ENCODE measurements at places on chromosomes 1 and 21. TPM values are rescaled to one million over a fixed set of nuclear protein-coding genes. Genes with fewer than 3 reads are reported as not detected.
A peak's percentile ranks its signal among the peaks of the same experiment; 100 is the strongest.

GRCh38 chr1:54955359-54955758 lies 25.1 kb upstream of the TMEM61 start:
- peak; percentile 48 for DNase-seq

The NAV1 gene
- 14.0 TPM for total RNA-seq

GRCh38 chr1:30982431-30982830 lies 73.9 kb upstream of the SDC3 start:
- DNase-seq, result no peak

DNA sequence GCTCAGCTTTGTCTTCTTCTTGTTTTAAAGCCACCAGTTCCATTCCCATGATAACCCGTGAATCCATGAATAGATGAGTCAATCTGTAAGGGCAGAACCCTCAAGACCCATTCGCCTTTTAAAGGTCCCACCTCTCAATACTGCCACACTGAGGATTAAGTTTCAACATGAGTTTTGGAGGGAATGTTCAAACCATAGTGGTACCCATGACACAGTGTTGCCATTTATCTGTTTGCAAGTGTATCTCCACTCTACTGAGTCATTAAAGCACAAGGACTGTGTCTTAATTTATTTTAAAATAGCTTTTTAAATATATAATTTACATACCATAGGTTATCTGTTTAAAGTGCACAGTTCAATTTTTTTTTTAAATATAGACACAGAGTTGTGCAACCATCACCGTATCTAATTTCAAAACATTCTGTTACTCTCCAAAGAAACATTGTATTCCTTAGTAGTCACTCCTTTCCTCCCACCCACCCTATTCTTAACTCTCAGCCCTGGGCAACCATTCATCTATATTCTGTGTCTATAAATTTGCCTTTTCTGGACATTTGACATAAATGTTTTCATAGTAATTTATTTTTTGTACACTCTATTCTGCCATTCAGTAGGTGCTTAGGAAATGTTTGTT lies 4.8 kb upstream of the IL24 start:
- DNase-seq, result peak; percentile 84

- no peak for DNase-seq
These were observed 7.7 kb upstream of the GPATCH4 start for GRCh38 chr1:156608981-156609380.

The TRIM67 gene
- not detected for total RNA-seq

DNA sequence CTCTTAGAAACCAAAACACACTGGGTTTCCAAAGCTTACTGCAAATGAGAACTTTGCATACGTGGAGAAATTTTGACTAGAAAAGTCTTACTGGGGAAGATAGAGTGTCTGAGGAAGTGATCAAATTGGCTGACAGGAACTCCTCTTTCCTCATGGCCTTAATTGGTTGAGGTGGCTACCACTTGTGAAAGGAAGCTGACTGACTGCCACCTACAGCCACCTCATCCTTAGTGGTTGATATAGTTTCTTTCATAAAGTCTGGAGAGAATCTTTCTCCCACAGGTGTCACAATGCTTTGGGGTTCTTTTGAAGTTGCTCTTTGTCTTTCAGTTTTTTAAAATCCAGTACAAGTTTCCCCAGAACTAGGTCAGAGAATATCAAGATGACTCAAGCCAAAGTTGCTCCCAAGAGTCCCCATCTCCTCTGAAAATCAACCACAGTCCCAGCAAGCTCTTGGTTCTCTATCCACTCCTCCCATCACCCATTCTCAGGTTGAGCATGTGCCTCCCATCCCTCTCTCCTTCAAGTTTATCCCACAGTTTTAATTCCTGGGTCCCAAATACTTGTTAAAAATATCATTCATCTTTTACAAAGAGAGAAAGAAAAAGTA lies 43.3 kb downstream of the GPR88 start:
- DNase-seq, result no peak

The PM20D1 gene
- total RNA-seq, result not detected

GRCh38 chr1:192538407-192539296 lies 36.9 kb upstream of the RGS1 start:
- DNase-seq, result peak; percentile 78

- no peak for DNase-seq
These were observed 20.8 kb upstream of the BTG2 start for GRCh38 chr1:203284411-203285123.

DNA sequence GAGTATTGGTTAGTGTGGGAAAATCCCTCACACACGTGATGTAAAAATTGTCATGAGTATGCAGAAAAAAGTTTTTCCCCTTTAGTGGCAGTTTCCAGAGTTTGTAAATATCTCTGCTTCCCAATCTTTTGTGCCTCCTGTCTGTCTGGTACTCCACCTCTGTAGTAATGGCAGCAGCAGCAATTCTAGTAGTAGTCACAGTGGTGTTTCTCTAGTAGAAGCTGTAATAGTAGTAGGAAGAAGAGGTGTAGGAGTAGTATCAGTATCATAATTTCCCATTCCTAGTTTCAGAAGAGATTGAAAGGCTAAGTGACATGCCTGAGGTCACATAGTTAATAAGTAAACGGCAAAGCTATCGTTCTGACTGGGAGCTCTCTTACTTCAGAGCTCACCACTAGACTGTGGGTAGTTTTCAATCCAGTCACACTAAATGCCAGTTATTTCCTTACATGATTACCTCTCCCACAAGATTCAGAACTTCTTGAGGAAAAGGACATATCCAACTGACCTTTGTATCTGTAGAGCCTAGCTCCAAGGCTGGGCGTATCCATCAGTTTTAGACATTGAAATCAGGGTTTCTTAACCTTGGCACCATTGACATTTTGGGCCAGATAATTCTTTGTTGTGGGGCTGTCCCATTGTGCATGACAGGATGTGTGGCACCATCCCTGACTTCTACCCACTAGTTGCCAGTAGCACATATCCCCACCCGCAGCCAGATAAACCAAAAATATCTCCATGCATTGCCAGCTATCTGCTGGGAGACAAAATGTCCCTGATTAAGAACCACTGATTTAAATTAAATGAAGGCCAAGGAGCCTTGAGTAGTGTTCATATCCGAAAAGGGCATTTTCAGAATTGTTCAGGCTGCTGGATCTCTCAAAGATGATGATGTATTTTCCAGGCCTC lies 135.9 kb downstream of the FGGY start:
- no peak for DNase-seq

The ABCG1 gene
- total RNA-seq, result 0.36 TPM

- DNase-seq, result no peak
These were observed 306.5 kb downstream of the KCNH1 start for GRCh38 chr1:210827481-210827880.

GRCh38 chr1:9549955-9550546 lies 10.8 kb downstream of the SLC25A33 start:
- DNase-seq, result no peak

GRCh38 chr1:231487019-231487418 lies 41.5 kb upstream of the TSNAX start:
- peak; percentile 81 for DNase-seq

- DNase-seq, result no peak
These were observed 101.9 kb downstream of the CCDC185 start for GRCh38 chr1:223494926-223495645.

- DNase-seq, result no peak
These were observed 12.0 kb upstream of the SLAMF1 start for GRCh38 chr1:160658814-160659193.

The CR1L gene
- not detected for total RNA-seq

GRCh38 chr21:37367336-37367702 lies 746 bp downstream of the DYRK1A start:
- no peak for DNase-seq
